ENCODE measurements at places on chromosomes 5 and 9.
A peak's percentile ranks its signal among the peaks of the same experiment; 100 is the strongest.

DNA sequence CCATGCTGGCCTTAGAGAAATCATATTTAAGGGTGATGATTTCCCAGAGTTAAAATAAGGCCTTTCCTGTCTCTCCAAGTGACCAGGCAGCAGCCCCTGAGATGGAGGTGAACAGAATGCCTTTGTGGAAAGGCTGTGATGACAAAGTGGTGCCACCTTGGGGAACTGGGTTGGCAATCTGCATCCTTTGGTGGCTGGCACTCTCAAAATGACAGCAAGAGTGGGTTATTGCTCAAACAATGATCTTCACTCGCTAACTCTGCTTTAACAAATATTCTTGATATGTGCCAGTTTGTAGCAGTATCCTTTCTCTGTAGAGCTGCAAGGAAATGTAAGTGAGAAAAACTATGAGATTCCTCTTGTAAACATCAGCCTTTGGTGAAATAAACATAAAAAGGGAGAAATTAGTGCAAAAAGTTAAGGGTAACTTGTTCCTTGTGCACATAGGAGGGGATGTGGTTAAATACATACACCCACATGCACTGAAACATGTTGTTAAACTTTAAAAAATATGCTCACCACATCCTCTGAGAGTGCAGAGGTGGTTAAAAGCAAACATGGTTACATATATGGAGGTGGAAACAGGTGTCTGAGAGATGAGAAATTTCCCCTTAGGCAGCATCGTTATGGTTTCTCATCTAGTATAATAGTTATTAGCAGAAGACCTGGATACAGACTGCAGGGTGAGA, 373.4 kb upstream of the CTNND2 start:
- no peak for DNase-seq

- no peak for DNase-seq
These were observed 71.5 kb downstream of the ELAVL2 start for GRCh38 chr9:23754551-23754950.

DNA sequence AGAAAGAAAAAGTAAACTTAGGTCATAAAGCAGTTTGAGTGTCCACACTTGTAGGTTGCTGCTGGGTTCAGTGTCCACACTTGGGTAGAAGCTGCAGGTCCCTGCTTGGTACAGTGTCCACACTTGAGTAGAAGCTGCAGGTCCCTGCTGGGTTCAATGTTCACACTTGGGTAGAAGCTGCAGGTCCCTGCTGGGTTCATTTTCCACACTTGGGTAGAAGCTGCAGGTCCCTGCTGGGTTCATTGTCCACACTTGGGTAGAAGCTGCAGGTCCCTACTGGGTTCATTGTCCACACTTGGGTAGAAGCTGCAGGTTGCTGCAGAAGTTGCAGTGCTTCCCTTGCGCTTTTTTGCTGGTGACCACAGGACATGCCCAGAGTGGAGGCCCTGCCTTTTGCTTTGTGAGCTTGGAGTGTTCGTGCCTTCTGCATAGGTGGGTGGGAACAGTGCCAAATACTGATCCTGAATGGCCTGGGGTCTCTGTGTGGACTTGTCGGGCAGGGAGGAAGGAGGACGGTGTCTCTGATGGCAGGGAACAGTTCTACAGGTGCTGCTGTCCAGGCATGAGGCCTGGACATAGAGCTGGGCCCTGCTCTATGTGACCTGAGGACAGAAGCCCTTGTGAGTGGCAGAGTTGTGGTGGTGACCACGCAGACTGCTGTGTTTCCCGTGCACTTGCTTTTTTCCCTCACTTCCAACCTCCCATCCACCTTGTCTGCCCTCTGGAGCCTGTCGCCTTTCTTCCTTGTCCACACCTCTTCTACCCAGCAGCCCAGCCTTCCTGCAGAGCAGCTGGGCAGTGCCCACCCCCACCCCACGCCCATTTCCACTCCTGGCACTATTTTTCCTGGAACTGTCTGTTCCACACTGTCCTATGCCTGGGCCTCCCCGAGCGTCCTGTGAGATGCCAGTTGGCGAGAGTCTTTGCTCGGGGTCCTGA, 120.8 kb downstream of the EHMT1 start:
- no peak for DNase-seq

DNA sequence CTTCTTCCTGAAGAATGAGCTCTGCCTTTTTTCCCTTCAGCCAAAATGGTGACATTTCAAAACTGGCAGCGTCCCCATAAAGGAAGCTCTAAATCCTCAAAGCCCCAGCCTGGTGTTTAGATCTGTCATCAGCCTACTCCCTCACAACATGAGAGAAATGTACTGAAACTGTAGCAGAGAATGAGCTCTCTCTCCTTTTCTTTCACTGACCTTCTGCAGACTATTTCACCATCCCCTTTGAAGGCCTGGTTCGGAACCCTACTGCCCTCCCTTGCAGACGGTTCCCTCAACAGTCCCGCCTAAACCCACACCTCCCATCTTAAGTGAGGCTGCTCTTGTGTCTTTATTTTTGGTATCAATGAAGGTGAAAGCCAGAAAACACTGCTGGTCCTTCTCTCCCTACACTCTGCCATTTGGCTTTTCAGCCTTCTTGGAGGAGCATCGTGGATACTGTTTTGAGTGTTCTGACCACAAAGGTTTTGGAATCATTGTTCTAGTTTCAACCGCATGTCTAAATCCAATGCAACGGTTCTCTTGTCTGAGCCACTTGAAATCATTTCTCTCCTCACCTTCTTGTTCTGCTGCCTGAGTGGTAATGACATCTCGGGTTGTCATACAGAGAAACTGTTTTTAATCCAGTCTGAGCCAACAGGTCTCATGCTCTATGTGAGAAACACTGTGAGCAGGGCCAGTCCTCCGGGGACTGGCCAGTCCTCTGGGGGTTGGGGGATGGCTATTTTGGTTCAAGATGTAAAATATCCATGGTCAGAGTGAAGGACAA, 39.0 kb downstream of the ITK start:
- DNase-seq, result no peak

DNA sequence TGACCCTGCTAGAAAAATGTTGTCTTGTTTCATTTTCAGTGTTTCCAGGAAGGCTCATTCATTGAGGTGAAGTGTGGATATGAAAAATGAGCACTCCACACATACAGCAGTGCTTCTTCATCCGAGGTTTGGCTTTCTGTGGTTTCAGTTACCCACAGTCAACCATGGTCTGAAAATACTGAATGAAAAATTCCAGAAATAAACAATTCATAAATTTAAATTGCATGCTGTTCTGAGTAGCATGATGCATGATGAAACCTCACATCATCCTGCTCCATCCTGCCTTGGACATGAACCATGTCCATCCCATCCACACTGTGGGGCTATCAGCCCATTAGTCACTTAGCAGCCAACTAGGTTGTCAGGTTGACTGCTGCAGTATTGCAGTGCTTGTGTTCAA, 10.4 kb upstream of the SLC45A2 start:
- DNase-seq, result no peak

DNA sequence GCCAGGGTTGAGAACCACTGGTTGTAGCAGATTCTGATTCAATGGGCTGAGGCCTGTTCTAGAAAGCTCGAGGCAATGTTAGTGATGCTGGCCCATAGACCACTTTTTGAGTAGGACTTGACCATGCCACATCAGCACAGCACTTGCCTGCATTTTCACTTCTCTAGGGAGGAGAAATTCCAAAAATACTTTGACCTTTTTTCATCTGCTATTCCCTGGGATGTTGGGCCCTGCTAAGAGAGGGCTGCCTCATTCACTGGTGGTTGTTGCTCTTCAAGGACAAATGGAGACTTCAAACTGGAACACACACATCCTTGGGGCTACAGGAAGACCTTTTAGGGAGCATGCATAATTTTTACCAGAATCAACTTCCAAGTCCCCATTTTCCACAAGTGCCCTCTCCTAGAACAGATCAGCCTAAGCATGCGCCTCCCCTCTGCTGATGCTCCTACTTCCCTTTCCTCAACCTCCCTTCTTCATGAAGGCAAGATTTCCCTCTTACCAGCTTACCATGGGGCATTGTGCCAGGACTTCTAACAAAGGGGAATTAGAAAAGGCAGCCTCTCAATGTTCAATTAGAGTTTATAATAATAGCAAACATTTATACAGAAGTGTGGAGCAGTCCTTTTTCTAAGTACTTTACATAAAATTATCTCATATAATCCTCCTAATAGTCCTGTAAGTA, 12.7 kb upstream of the TGFBI start:
- DNase-seq, result no peak

GRCh38 chr5:109907731-109908130, 218.0 kb downstream of the MAN2A1 start:
- DNase-seq, result no peak

- DNase-seq, result no peak
These were observed 19.6 kb upstream of the ISOC1 start for GRCh38 chr5:129074903-129075302.

DNA sequence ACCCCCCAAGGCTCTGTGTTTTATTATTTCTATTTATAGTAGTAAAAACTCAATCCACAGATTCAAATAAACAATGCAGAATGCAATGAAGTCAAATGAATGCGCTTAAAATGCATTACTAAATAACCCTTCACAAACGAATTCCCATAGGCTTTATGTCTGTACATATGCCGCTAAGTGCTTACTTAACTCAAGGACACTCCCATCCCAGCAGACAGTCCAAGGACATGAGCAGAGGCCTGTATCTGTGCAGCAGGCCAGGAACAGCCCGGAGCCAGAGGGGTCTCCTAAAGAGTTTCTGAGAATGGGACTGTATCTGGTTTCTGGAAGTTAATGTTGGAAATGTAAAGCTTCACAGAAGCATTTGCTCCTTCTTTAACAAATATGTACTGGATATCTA, 59.8 kb downstream of the MARCHF11 start:
- no peak for DNase-seq

- DNase-seq, result no peak
These were observed 394.3 kb downstream of the OSTF1 start for GRCh38 chr9:75482566-75482965.

GRCh38 chr5:103587185-103587748, 24.7 kb upstream of the NUDT12 start:
- DNase-seq, result peak; percentile 48

DNA sequence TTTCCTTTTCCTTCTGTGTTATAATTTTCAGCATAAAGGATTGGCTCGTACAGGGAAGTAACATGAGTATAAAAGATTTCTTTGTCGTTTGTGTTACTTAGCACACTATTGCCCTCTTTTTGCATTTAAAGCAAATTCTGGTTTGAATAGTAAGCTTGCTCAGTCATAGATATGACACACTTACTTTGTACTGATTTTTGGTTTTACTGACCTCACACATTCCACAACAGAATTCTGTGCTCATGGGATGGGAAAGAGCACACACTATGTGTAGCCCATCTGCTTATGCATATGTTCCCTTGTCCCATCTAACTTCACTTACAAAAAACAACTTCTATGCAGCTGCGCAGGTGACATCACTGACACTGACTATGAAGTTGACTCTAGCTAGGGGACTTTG, 111.9 kb upstream of the MTAP start:
- DNase-seq, result no peak

DNA sequence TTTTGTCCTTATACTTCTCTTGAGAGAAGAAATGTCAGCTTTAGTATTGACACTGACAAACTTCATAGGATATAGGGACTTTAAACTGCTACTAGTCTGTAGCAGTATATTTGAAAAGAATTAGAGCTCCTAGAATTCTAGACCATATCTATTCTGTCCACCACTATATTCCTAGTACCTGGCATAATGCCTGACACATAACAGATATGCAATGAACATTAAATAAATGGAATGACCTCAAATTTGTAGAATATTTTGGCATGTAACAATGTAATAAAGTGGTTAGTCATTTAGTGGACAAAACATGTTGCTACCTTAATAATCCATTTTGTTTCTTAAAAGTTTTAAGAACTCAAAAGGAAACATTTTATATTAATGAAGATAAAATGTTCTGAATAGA, 57.5 kb downstream of the HOMER1 start:
- no peak for DNase-seq

GRCh38 chr5:166906991-166907713, 1384.3 kb upstream of the WWC1 start:
- no peak for DNase-seq

DNA sequence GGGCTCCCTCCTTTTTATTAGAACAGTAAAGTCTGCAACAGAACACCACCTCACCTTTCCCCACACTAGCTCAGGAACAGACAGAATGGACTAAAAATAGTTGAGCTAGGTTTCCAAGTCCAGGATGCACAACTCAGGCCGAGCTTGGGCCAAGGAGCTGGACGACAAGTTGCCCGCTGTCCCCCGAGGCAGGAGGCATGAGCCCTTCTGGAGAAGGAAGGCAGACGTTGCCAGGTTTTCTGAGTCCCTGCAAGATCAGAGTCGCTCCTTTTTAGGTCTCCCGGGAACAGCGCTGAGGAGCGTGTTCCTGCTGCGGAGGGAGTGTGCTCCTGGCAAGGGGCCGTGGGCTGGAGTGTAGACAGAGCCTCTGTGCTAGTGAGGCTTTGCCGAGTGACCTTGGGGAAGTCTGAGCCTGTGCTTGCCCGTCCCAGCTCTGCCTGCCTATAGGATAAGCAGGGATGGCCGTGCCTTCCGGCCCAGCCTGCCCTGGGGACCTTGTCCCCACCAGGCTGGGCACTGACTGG, 121.6 kb downstream of the WNK2 start:
- DNase-seq, result no peak

DNA sequence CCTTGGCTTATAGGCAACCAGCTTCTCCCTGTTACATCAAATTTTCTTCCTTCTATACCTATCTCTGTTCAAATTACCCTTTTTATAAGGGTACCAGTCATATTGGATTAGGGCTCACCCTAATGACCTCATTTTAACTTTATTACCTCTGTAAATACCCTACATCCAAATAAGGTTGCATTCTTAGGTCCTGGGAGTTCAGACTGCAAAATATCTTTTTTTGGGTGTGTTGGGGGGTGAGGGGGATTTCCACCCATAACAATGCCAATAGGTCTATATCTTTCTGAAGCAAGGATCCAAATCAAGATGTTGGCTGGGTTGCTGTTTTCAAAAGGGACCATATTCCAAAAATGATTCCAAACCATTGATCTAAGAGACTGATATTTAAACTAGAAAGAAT, 141.7 kb downstream of the XRCC4 start:
- no peak for DNase-seq

- DNase-seq, result no peak
These were observed 253.3 kb downstream of the CTNND2 start for GRCh38 chr5:11650936-11651335.

DNA sequence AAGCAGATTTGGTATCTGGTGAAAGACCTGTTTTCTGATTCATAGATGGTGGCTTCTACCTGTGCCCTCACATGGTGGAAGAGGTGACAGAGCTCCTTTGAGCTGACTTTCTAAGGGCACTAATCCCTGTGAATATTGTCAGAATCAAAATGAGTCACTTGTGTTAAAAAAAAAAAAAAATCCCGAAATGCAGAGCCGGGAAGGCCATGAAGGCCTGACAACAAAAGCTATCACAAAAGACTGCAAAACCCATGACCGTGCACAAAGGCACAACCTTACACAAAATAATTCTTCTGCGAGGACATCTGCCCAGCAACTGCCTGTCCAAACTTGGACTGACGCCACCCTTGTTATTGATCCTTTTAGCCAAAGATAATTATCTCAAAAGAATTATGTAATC, 19.6 kb upstream of the UBTD2 start:
- DNase-seq, result no peak

GRCh38 chr5:25295067-25295466, 650.3 kb upstream of the CDH10 start:
- no peak for DNase-seq

Measured in renal pelvis (tissue), 12 donors.